ENCODE measurements at places on chromosomes 4 and X. TPM values are rescaled to one million over a fixed set of nuclear protein-coding genes. Genes with fewer than 3 reads are reported as not detected.

The TMSB15A gene
- 6.0 TPM for total RNA-seq

The PCDH18 gene
- 0.27 TPM for total RNA-seq

The ZNF157 gene
- under 0.01 TPM for total RNA-seq

The MID1IP1 gene
- 28.7 TPM for total RNA-seq

The SPANXN3 gene
- not detected for total RNA-seq

The AKAP14 gene
- total RNA-seq, result not detected

The CPLX1 gene
- 0.13 TPM for total RNA-seq

The GAGE12J gene
- total RNA-seq, result not detected

The PAGE5 gene
- total RNA-seq, result not detected

The PNMA6F gene
- total RNA-seq, result not detected

The GPC3 gene
- total RNA-seq, result not detected

The ANXA10 gene
- total RNA-seq, result not detected

The CLNK gene
- total RNA-seq, result not detected

The CLCN4 gene
- 13.0 TPM for total RNA-seq

The GC gene
- not detected for total RNA-seq

The NHS gene
- 0.13 TPM for total RNA-seq

The DHRSX gene
- total RNA-seq, result 22.2 TPM

The SYNPO2 gene
- 0.27 TPM for total RNA-seq

The S100G gene
- total RNA-seq, result not detected

The ATP2B3 gene
- not detected for total RNA-seq

The FOXR2 gene
- total RNA-seq, result not detected

The BTK gene
- total RNA-seq, result 0.14 TPM

The NAP1L2 gene
- total RNA-seq, result 2.0 TPM

The TMEM144 gene
- 14.9 TPM for total RNA-seq

The FMR1NB gene
- total RNA-seq, result not detected

Data from thoracic aorta endothelial cell (primary cell).